Astrocyte of the spinal cord (primary cell): ENCODE measurements at places on chromosomes 7 and 10.

DNA sequence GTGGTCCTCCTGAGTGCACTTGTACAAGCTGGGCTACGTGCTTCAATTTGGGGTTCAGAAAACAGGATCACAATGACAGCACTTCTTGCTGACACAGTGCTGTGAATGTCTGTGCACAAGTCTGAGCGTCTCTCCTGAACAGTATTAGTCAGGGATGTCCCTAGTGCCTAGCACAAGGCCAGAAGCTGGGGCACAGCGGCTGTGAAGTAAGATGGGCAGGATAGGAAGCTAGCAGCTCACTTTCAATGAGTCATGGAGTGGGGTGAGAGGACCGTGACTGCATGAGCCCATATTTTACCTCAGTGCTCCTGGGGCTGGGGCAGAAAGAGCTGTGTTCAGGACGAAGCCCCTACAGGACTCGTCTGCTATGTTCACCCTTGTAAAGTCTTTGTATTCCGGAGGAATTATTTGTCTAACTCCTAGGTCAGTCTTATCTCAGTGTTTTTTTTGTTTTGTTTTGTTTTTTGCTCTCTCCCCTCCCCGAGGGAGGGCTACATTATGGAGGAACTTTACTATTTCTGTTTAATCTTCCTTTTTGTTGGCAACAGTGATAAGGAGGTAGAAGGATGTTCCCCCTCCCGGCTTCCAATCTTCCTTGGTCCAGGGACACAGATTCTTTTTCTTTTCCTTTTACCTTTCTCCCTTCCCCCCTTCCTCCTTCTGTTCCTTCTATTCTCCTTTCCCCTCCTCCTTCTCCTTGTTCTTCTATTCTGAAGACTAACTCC, 2.8 kb upstream of the LRMDA start:
- peak; percentile 9 for DNase-seq

DNA sequence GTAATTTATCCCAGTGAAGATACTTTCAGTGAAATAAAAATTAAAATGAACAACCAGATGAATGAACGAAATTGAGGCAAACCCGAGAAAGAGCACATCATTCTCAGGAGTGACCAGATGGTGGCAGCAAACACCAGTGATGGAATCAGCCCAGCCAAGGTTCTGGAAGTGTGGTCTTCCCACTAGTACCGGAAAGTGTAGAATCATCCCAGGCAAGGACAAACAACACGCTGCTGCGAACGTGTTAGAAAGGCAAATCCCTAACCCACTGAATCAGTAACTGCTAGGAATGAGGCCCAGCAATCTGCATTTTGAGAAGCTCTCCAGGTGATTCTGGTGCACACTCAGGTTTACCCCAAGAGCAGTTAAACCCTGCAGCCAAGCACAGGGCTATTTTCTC, 15.5 kb upstream of the SLC18A3 start:
- peak; percentile 51 for DNase-seq

DNA sequence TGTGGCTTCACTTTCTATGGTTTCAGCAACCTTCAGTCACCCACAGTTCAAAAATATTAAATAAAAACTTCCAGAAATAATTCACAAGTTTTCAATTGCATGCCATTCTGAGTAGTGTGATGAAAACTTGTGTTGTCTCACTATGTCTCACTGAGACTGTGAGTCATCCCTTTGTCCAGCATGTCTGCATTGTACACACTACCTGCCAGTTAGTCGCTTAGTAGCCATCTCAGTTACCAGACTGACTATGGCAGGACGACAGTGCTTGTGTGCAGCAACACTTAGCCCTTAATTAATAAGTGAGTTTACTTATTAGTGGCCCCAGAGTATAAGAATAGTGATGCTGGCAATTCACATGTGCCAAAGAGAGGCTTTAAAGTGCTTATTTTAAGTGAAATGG, 22.5 kb downstream of the CCDC186 start:
- DNase-seq = peak; percentile 82

GRCh38 chr10:76195654-76196390, 764.4 kb downstream of the LRMDA start:
- DNase-seq = no peak

- DNase-seq = no peak
Measured at GRCh38 chr7:81355911-81356310, 413.9 kb downstream of the HGF start.

- no peak for DNase-seq
Measured at GRCh38 chr7:117771756-117772155, 101.5 kb downstream of the CTTNBP2 start.

DNA sequence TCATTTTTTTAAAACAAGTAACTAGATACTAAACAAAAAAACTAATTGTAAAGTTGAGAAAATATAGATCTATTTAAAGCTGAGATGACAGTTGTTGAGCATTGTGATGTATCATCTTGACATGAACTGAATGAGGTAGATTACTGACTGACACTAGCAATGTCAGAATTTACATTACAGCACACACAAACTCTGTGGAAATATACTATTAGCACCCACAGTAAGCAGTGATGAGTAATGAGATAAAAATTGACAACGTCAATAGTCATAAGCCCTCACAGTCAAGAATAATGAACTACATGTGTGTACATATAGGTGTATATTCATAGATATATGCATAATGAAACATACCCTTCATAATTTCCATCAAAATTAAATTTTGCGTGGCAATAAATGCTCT, 368.4 kb downstream of the TFEC start:
- DNase-seq = no peak

DNA sequence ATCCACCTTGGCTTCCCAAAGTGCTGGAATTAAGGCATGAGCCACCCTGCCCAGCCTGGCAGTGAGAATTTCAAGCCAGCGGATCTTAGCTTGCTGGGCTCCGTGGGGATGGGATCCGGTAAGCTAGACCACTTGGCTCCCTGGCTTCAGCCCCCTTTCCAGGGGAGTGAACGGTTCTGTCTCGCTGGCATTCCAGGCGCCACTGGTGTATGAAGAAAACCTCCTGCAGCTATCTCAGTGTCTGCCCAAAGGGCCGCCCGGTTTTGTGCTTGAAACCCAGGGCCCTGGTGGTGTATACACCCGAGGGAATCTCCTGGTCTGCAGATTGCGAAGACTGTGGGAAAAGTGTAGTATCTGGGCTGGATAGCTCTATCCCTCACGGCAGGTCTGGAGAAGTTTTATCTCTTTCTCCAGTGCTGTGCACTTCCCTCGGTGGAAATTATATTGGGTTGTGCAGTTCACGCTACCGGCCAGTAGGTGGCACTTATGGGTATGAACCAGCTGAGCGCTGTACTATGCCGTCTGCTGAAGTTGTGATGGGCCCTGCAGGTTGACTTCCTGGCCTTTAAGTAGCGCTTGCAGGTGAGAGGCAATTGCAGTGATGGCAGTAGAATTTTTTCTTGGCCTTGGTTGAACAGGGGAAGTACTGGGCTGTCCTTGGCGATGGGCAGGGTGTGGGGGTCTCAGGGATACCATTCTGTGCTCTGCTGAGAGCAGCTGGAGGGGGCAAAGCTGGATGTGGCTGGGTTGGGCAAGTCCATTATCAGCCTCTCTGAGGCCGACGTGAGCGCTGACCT, 138.0 kb upstream of the MTPN start:
- peak; percentile 45 for DNase-seq

DNA sequence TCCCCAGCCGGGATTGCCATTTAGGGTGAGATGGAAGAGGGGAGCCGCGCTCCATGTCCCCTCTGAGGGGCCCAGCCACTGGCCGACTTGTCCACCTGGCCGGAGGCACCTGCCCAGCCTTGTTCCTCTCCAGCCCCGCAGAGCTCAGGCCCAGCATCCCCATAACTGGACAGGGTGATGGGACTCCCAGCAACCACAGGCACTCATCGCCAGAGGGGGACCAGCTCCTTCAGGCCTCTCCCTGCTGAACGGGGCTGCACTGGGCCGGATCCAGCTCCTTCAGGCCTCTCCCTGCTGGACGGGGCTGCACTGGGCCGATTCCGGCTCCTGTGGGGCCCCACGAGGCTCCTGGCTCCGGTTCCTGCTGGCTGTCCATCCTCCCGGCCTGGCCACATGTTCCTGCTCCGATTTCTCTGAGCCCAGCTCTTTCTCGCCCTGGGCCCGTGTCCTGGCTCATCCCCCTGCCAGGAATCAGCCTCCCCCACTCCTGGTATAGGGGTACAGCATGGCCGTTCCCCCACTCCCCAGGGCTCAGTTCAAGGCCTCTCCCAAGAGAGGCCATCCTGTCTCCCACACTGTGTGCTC, 56.1 kb upstream of the ADGRA1 start:
- no peak for DNase-seq

DNA sequence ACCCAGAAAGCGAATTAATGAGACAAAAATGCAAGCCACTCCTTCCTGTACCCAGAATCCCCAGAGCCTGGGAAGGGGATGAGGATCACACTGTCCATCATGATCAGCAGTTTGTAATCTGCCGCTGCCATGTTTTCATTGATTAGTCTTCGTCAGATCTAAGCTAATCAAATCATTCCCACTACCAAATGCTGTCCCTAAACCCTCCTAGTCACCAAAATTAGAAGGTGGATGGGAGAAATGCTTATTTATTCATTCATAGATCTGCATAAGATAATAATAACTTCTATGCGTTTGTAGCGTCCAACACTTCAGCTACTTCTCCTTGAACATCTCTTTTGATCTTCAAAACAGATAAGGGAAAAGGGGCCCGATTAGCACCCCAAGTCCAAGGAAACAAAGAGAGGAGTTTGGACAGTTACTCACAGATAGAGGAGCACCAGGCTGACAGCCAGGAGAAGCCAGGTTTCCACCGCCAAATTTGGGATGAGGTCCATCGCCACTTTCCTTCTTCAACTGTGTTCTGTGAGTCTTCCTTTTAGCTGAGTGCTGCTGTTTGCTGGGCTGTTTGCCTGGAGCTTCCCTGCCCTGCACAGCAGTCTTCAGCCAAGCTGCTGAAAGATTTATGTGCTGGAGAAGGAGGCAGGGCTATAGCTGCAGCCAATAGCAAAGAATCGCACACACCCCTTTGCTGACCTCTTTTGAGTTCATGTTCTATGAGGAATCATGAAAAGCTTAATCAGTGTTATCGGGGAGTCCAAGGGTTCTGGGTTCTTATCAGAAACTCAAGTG, at the start of gene CYP3A5:
TSS of gene CYP3A5 (minus strand) at position 597 of the 792 bp plus-strand sequence. CDS start at position 497, 100 bp downstream.
- no peak for DNase-seq

GRCh38 chr10:94104316-94105000, 110.7 kb downstream of the PLCE1 start:
- DNase-seq = peak; percentile 45

- DNase-seq = peak; percentile 49
Measured at GRCh38 chr10:13092291-13093102, 7.5 kb upstream of the OPTN start.

DNA sequence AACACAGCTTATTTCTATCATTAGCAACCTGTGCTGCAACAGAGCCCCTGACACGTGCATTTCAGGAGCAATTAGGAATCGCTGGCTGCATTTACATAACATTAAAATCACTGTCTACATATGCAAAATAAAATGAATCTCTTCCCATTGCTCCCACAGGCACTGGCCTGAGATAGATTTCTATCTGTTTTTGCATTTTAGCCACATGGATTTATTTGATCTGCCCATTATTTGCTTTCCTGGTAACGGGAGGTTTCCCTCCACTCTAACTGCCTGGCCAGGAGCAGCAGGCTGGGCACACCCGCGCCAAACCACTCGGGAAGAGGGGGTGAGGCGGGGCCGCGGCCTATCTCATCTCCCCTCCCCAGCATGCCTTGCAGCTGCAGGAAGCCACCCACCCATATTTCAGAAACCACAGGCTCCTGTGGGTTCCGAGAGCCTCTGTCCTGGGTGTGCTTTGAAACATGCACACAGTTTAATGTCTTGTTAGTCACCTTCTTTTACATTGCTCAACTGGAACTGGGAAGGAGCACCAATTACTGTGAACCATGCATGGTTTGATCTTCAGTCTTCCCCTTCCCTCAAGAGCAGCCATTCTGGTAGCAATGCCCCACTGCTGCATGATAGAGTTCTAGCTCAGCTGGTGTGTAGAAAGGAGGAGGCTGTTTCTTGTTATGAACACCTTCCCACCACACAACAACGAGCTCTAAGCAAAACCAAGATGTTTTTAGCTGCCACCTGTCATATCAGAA, 37.7 kb upstream of the IKZF1 start:
- DNase-seq = no peak

GRCh38 chr10:36003031-36003600, 361.0 kb upstream of the FZD8 start:
- DNase-seq = no peak
